Testis (tissue), 5 donors: ENCODE measurements at places on chromosomes 7 and 10. TPM values are rescaled to one million over a fixed set of nuclear protein-coding genes. Genes with fewer than 3 reads are reported as not detected.

FGL2 gene
- total RNA-seq: 8.4 TPM

CDK14 gene
- 22.7 TPM for total RNA-seq

SPDYE6 gene
- 2.3 TPM for total RNA-seq

GRCh38 chr10:14371581-14371980 lies 40.9 kb upstream of the FRMD4A start:
- no peak for DNase-seq
